Lung (tissue), 17 donors: ENCODE measurements at places on chromosomes 5 and 9. TPM values are rescaled to one million over a fixed set of nuclear protein-coding genes. Genes with fewer than 3 reads are reported as not detected.

DNA sequence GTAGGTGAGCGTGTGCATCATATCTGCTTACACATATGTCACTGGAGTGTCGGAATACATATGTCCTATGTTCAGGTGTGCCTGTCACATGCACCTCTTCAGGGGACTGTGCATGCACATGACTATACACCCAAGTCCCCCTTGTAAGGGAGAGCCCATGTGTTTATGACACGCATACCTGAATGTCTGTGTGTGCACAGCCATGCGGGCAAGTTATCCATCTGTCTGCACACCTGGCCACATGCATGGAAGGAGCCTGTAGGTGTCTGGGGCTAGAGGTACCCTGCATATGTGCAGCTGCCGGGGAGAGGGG is 622 bp upstream of the RGS14 start:
- DNase-seq: no peak
- no peaks in the 10 kb centered on the region for H3K36me3 ChIP-seq
- H3K27me3 ChIP-seq: no peaks in the 10 kb centered on the region
- no peaks in the 10 kb centered on the region for H3K4me1 ChIP-seq
- no peak overlapping the region for H3K4me3 ChIP-seq

TAF1L gene
- total RNA-seq: not detected

GRCh38 chr5:94969174-94969573 is 315.7 kb downstream of the MCTP1 start:
- H3K4me1 ChIP-seq: no peaks in the 10 kb centered on the region
- no peak overlapping the region for H3K4me3 ChIP-seq
- no peak overlapping the region for H3K27ac ChIP-seq
- DNase-seq: peak; percentile 52
- no peaks in the 10 kb centered on the region for H3K36me3 ChIP-seq
- H3K27me3 ChIP-seq: no peaks in the 10 kb centered on the region

DNA sequence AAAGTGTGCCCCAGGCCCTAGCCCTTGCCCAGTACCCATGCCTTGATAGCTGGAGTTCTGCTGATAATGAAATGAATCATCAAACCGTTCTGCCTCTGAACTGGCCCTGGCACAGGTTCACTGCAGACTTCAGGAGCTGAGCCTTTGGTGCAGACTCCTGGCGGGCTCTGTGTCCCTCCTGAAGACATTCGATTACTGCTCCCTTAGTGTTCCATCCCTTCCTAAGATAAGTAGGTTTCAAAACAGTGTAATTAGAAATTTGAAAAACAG is 97.2 kb downstream of the MVB12B start:
- H3K27me3 ChIP-seq: no peaks in the 10 kb centered on the region
- no peak overlapping the region for H3K4me3 ChIP-seq
- no peak overlapping the region for H3K27ac ChIP-seq

PCDHGC3 gene
- 63.9 TPM for total RNA-seq

OR1Q1 gene
- total RNA-seq: not detected

DNA sequence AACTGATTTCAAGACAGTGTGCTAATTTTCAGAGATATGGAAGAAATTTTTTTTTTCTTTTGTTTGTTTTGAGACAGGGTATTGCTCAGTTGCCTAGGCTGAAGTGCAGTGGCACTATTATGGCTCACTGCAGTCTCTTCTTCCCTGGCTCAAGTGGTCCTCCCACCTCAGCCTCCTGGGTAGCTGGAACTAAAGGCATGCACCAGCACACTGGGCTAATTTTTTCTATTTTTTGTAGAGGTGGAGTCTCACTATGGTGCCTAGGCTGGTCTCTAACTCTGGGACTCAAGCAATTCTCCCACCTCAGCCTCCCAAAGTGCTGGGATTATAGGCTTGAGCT is 9.9 kb upstream of the TEX48 start:
- no peak for DNase-seq
- H3K4me3 ChIP-seq: no peak overlapping the region
- H3K36me3 ChIP-seq: no peaks in the 10 kb centered on the region
- H3K27me3 ChIP-seq: no peaks in the 10 kb centered on the region

DNA sequence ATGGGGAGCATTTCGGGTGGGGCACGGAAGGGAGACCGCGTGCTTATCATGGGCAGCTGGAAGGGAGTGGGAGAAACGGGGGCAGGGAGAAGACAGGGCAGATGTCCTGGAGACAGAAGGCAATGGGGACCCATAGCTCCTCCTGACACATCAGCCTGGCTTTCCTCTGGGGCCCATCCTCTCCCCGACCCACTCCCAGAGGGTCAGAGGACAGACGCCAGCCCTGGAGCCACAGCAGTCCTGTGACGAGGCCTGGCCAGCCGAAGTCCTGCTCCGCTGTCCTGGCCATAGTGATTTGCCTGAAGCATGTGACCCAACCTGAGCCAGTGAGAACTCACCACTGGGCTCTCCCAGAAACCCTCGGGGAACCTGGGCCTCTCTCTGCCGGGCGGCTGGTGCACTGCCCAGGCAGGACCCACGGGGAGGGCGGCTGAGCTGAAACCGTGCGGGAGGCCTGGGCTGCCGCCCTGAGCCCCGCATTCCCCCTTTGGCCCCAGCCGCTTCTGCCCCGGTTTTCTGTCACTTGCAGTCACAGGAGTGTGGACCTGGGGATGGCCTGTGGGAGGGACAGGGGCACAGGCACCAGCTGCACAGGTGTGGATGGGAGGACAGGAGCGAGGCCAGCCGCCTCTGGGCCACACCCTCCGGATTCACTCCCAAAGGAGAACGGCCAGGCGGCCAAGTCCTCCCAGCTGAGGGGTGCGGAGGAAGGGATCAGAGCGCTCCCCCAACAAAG is 19.8 kb downstream of the ADAMTS2 start:
- no peaks in the 10 kb centered on the region for H3K36me3 ChIP-seq
- H3K27ac ChIP-seq: no peak overlapping the region
- H3K27me3 ChIP-seq: no peaks in the 10 kb centered on the region
- no peak for DNase-seq
- H3K4me3 ChIP-seq: no peak overlapping the region

PNPLA7 gene
- 6.5 TPM for total RNA-seq
